ENCODE measurements at places on chromosomes 7 and 10. TPM values are rescaled to one million over a fixed set of nuclear protein-coding genes. Genes with fewer than 3 reads are reported as not detected.

The INA gene
- not detected for total RNA-seq

DNA sequence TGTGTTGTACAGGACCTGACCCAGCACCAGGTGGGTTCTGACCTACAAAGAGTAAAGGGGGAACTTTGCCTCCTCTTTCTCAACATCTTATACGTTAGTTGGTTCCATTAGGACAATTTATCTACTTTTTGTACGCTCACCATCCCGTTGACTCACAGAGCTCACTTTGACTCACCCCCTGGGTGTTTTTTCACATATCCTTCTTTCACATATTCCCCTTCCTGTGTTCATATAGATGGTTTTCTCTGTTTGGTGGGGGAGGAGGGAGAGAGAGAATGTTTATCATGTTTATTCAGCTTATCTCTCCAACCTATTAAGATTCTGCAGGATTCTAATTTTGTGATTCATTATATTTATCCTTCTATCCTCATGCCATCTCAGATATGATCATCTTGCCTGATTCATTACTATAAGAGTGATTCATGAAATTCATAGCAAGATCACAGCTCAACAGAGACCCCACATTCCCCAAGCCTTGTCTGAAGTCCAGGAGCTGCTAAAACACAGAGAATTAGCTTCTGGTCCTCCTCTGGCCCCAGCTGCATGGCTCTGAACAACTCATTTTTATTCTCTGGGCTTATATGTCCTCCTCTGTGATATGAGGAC, 37.2 kb downstream of the PRSS2 start:
- no peak for DNase-seq

The ATG9B gene
- total RNA-seq = 0.06 TPM

DNA sequence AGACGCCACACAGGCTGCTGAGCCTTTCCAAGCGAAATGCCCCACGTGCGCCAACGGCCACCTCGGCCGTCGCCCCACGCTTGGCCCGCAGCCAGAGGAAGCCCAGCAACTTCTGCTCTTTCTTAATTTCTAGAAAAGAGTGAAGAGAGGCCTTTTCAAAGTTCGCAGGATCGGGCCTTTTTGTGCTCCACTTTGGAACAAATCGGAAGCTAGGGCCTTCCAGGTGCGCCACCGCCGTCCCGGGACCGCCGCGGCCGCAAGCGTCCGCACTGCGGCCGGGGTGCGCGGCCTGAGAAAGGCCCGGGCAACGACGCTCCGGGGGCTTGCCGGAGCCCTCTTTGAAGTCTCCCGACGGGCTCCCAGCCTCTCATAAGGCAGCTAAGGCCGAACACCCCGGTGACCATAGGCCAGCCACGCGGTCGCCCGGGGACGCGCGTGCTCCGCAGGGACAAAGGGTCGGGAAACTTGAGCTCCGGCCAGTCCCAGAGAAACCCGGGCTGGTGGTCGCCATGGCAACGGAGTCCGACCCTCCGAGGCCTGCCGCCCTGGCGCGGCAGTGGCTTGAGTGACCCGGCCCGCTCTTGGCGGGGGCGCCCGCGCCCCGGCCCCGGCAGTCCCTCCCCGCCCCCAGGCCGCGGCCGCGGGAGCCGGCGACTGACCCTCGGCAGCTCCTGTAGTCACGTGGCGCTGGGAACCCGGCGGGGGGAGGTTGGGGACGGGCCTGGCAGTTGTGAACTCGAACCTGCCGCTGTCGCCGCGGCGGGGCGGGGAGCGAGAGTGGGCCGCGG, at the start of gene REPIN1:
Gene REPIN1, plus strand, starts transcription at position 727 of the 788 bp plus-strand sequence. CDS start 890 bp downstream, outside the sequence.
- DNase-seq = peak; percentile 86

- peak; percentile 54 for DNase-seq
Observed at GRCh38 chr10:132023092-132023811, 41.5 kb upstream of the BNIP3 start.

The H2BK1 gene
- total RNA-seq = not detected

The TMEM196 gene
- total RNA-seq = not detected

The AQP1 gene
- 0.23 TPM for total RNA-seq

The OR2A1 gene
- total RNA-seq = not detected

GRCh38 chr7:87774690-87775089, 101.5 kb downstream of the SLC25A40 start:
- no peak for DNase-seq

- DNase-seq = no peak
Observed at GRCh38 chr7:150787321-150788281, 12.6 kb downstream of the TMEM176B start.

GRCh38 chr10:79145517-79146470, 77.0 kb downstream of the ZMIZ1 start:
- DNase-seq = no peak

DNA sequence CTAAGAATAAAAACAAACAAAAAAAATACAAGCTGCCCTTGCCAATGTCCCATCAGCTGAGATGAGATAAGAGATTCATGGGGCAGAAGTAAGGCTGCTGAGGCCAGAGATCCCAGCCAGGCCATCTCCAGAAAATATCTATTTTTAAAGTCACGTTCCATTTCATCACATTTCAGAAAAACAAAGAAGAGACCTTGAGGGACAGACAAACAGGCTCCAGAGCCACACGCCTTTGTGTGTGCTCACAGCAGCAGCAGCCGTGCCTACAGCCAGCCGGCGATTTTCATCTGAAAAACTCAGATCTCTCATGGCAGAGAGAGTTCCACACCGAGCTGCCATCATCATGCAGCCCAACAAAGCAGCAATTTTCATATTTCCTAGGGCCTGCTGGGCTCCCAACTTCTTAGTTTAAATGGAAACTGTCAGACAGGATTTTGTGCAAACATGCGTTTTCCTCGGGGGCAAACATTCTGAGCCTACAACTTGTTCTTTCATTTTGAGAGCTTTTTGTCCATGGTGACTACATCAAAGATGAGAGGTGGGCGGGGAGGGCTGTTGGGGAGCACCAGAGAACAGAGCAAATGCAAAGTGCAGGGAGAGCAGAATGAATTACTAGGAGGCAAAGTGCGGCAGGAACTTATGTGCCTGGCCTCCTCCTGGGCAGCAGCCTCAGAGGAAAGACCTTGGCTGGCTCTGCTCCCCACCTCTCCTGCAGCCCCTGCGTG, 38.8 kb downstream of the DLG5 start:
- DNase-seq = peak; percentile 23

- DNase-seq = no peak
Observed at GRCh38 chr7:42389697-42390096, 152.7 kb upstream of the GLI3 start.

The HOXA7 gene
- total RNA-seq = 8.3 TPM

GRCh38 chr7:142792129-142792528, 21.4 kb downstream of the PRSS2 start:
- DNase-seq = no peak

The ZNF786 gene
- 6.3 TPM for total RNA-seq

DNA sequence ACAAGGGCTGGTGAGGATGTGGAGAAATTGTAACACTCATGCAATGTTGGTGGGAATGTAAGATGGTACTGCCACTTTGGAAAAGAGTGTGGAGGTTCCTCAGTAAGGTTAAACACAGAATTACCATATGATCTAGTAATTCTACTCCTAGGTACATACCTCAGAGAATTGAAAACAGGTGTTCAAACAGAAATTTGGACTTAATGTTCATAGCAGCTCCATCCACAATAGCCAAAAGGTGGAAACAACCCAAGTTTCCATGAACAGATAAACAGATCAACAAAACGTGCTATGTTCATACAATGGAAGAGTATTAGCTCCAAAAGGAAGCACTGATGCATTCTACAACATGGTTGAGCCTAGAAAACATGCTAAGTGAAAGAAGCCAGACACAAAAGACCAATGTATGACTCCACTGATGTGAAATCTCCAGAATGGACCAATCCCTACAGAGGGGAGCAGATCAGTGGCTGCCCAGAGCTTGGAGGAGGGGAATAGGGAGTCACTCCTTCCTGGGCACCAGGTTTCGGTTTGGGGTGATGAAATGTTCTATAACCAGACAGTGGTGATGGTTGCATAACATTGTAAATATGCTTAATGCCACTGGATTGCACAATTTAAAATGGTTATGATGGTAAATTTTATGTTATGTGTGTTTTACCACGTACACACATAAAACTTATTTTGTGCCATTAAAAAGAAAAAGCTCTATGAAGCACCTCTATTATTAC, 5.7 kb upstream of the WDR86 start:
- peak; percentile 24 for DNase-seq

GRCh38 chr7:136086712-136087111, 109.6 kb upstream of the MTPN start:
- peak; percentile 96 for DNase-seq

DNA sequence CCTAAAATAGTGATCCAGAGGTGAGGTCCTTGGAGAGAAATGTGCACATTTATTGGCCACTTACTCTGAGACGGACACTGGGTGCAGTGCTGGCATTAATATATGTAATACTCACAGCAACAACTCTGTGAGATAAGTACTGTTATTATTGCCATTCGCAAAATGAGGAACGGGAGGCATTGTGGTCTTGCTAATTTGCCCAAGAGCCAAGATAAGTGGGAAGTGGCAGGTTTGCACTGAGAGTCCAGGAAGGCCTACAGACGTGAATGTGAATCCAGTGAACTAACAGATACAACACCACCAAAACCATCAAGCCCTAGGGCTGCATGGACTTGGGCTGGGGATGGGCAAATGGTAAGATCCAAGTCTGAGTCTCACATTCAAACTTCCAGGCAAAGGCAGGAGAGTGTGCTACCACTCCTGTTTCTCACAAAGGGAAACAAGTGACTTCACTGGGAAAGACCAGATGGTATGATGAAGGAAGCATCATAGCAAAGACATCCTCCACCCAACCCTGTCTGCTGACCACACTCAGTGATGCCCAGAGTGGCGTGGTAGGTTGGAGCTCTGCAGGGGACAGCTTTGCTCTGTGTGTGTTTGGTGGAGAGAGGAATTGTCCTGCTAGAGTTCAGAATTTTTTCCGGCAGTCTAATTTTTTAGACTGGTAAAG, 19.2 kb downstream of the TMEM273 start:
- no peak for DNase-seq

The HDAC9 gene
- 7.1 TPM for total RNA-seq

- DNase-seq = peak; percentile 13
Observed at GRCh38 chr10:69895759-69896158, 94.1 kb downstream of the COL13A1 start.

Data from LHCN-M2 (cell line).